Cortex of kidney (tissue), 1 donor: ENCODE measurements at places on chromosomes 16 and 17.

DNA sequence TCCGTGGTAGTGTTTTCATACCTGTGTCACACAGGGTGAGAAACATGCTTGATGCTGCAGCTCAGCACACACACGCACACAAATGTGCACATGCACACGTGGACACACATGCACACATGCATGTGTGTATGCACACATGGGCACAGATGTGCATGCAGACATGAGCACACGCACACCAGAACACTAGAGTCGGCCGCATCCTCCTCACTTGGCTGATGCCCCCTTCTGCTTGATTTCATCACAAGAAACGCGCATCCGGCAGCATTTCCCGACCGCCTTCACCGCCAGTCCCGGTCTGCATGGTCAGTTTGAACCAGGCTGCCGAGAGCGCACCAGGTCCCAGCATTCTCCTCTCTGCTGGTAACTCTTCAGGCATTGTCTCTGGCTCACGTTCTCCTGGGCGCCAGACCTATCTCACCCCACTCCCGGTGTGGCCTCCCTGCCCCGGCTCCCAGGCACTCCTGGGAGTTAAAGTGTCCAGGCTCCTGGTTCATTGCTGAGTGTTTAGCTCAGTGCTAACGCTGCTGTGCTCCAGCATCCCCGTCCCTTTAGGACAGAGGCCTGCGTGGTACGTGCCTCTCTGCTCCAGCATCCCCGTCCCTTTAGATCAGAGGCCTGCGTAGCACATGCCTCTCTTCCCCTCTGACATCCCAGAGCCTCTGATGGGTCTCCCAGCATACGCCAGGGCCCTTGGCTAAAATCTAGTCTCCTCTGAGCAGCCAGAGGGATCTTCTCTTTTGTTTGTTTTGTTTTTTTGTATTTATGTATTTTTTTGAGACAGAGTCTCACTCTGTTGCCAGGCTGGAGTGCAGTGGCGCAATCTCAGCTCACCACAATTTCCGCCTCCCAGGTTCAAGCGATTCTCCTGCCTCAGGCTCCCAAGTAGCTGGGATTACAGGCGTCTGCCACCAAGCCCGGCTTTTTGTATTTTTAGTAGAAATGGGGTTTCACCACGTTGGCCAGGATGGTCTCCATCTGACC, 16.0 kb downstream of the BAIAP2 start:
- no peak for DNase-seq

DNA sequence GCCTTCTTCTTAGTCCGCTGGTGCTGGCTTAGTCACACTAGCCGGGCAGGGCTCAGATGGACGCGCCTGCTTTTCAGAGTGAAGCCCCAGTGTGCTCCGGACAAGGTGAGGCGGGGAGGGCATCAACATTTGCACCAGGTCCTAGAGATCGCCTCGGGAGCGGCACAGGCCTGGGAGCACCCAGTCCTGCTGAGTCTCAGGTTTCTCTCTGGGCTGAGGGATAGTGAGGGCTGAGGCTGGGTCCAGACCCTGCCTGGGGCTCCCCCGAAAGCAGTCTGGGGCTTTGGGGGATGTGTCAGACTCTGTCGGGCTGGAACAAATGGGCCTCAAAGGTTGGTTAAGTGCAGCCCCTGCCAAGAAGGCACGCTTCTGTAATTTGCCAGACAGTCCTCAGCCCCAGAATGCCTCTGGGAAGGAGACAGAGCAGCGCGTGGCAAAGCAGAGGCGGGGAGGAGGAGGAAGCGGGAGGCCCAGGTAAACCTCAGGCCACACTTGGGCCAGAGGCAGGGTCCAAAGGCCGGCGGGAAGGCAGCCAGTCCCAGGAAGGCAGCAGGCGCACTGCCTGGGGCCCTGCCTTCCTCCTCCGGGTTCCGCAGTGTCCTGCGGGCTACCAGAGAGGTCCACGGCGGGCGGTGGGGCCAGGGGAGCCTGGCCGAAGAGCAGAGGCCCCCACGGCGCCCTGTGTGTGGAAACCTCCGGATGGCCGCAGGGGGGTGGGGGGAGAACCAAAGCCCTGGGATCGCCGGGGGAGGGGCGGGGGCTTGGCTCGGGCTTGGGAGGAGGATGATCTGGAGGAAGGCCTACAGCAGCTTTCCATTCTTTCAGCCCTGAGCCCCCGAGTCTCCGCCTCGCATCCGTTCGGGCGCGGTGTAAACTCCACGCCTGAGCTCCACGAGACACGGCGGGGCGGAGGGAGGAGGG, 39.5 kb upstream of the ATP2A3 start:
- no peak for DNase-seq

DNA sequence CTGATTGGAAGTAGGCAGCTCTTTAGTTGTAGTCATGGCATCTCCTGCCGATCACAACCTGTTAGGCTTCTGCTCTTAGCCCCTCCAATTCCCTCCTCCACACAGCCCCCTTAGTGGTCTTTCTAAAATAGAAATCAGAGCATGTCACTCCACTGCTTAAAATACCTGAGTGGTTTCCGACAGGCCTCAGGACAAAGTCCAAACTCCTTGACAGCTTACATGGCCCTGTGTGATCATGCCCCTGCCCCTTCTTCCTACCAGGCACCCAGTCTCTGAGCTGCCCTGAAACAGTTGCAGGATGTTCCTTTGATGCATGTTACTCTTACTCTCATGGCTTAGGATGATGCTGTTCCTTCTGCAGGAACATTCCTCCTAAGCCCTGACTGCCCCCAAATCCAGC, 147.3 kb downstream of the AATF start:
- no peak for DNase-seq

- no peak for DNase-seq
These were observed 14.5 kb downstream of the CD300LB start for GRCh38 chr17:74516561-74517328.

GRCh38 chr17:79944821-79945391, 90.8 kb downstream of the TBC1D16 start:
- DNase-seq: no peak

- no peak for DNase-seq
These were observed 13.6 kb upstream of the GIP start for GRCh38 chr17:48981927-48982539.

GRCh38 chr16:68860978-68861892, 17.9 kb downstream of the TANGO6 start:
- DNase-seq: no peak

DNA sequence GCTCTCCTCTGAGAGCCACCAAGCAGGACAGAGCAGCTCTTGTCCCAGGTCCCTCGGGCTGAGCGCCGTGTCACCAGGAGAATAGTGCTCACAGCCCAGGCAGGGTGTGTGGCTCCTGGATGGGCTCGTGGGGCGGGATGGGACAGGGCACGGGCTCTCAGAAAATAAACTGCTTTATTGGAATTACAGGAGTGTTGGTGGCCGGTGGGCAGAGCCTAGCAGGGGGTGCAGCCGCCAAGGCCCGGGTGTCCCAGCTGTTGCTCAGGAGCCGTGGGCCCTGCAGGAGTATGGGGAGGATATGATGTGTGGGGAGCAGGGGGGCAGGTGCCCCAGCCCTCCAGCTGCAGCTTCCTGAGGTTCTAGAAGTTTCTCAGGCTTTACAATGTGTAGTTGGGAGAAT, 17.1 kb downstream of the TELO2 start:
- no peak for DNase-seq

GRCh38 chr17:5826384-5826783, 242.1 kb upstream of the NLRP1 start:
- DNase-seq: no peak

GRCh38 chr16:90022209-90023077, 3.2 kb upstream of the DBNDD1 start:
- DNase-seq: peak; percentile 40

GRCh38 chr16:228151-228851, 948 bp downstream of the LUC7L start:
- DNase-seq: no peak

GRCh38 chr17:7356072-7356549, 1.2 kb downstream of the TMEM95 start:
- DNase-seq: no peak

GRCh38 chr17:51050291-51051033, 70.2 kb downstream of the SPAG9 start:
- DNase-seq: no peak

- DNase-seq: no peak
These were observed 6.6 kb upstream of the KCTD5 start for GRCh38 chr16:2675714-2676113.

- DNase-seq: no peak
These were observed 79.7 kb upstream of the CPHXL start for GRCh38 chr16:75805946-75806345.

DNA sequence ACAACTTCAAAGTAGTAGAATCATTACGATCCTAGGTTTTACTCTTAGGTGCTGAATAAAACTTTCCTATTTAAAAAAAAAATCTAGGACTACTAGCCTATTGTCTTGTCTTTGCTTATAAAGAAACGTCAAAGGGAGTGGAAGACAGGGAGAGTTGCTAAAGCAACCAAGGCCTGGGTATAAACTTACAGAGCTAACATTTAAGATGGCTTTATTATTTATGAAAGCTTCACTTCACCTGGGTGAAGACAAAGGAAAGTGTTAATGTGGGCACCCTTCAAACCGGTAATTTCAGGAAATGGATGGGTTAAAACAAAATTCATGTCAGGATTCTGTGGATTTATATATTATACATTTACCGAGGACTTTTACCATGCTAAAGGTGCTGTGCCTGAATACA, 2.5 kb downstream of the DUSP14 start:
- no peak for DNase-seq

DNA sequence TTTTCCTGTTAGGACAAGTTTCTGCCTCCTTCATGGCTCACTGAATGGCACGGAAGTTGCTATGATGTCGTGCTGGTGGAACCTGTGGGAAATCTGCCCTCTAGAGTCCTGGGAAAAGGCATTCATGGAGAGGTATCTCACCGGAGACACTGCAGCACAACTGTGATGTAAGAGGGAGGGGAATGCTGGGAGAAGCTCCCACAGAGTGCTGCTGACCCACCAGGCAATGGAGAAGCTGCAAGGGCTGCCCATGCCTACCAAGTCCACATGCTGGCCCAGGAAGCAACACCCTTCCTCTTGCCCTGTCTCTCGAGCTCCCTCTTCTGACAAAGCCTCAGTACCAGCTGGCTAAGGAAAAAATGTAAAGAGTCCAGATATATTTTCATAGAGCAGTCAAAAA, 45.2 kb upstream of the SLC5A11 start:
- no peak for DNase-seq

DNA sequence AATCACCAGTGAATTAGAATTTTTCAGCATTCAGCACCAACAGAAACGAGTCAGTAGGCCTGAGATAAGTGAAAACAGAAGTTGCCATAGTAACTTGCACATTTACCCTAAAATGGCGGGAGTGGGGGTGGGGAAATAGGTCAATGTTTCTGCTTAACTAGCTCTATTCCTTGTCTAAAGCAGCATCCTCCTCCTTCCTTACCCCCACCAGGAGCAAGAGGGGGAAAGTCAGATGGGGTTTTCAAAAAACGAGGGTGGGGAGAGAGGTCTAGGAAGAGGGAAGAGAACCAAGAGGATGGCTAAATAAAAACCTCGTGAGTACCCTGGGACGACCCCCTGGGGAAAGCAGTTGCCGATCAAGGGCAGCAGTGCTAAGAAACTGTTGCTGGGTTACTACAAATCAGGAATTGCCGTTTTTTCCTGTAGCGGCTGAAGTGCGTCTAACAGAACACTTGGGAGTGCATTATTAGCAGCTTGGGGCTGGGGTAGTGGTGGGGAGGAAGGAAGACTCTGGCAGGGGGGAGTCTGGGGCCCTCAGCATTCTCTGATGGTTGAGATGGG, 34.4 kb upstream of the MNT start:
- DNase-seq: no peak

GRCh38 chr17:49798182-49798581, 9.7 kb downstream of the KAT7 start:
- no peak for DNase-seq

DNA sequence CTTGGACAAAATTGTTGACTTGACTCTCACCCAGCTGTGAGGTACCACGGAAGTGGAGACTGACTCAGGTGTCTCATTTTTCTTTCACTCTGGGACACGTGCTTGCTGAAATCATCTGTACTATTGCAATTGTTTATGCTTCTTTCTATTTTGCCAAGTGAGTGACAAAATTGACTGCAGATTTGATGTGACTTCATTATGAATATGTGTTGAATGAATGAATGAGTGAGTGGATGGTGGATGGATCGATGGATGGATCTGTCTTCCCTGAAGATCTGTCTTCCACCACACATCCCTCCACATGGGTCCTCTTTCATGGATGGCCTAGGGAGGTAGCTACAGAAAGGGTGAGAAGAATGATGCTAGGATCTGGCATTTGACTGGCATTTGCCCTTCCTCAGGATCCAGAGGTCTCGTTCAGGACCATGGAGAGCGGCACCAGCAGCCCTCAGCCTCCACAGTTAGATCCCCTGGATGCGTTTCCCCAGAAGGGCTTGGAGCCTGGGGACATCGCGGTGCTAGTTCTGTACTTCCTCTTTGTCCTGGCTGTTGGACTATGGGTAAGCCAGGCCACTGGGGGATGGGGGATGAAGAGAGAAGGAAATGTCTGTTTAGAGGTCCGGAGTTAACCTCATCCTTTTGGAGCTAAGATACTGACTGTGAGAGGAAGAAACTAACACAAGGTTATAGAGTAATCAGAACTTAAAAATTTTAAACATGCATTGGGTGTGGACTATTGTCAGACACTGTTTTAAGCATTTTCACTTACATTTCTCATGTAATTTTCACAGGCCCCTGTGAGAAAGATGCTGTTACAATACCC, 12.7 kb downstream of the SLC5A11 start:
- DNase-seq: no peak

DNA sequence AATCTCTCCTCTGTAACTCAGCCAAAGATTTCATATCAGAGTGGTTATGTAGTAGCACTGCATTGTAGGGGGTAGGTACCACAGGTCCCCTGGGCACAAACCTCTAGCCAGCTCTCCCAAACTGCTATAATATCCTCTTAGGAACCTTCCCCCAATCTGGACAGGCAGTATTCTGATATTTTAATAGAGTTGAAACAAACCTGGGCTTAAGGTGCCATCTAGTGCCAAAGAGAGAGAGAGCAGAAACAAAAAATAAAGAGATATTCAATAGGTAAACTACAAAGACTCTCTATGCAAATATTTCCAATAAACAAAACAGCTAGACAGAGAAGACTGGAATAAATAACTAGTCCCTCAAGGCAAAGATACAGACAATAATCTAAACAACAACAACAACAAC, 1070.0 kb downstream of the CDH11 start:
- DNase-seq: no peak

DNA sequence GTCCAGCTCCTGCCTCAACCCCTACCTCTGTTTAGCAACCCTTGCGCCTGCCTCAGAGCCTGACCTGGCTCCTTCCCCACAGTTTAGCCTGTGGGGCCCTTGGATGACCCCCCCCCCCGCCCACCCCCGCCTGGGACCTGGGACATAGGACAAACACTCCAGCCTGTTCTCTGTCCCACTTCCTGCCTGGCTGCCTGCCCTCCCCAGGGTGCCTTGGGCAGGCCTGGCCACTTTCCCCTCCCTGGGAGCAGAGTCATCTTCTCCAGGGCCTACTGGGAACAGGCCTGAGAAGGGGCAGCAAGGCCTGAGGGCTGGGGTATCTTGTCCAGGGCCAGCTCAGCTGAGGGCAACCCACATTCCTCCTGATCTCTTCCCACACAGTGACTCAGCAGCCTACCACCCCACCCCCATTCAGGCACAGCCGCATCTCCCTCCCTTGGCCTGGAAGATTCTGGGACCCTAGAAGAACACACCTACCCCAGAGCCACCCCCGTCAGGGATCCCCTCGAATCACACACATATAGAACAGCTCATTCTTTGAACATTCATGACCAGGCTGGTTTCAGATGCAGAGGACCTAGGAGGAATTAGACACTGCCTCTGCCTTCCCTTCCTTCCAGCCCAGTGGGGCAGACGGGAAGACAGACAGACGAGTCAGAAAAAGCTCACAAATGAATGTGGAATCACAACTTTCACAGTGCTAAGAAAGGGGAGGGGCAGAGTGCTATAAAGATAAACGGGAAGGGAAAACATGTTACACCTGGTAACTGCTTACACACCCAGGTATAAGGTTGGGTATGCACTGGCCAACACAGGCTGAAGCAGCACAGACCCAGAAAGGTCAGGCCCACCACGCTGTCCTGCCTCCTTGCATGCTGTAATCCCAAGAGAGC, 6.0 kb downstream of the FHOD1 start:
- DNase-seq: no peak
